Body of pancreas (tissue), 4 donors: ENCODE measurements at places on chromosomes 4 and X. TPM values are rescaled to one million over a fixed set of nuclear protein-coding genes. Genes with fewer than 3 reads are reported as not detected.
A peak's percentile ranks its signal among the peaks of the same experiment; 100 is the strongest.

Gene MAB21L2
- total RNA-seq: not detected

Gene ASB12
- not detected for total RNA-seq

Gene COX7B2
- total RNA-seq: not detected

- no peak overlapping the region for H3K27ac ChIP-seq
- H3K27me3 ChIP-seq: peaks cover 11% of the 10 kb centered on the region
- peaks cover 16% of the 10 kb centered on the region for H3K4me1 ChIP-seq
- no peaks in the 10 kb centered on the region for H3K36me3 ChIP-seq
- H3K4me3 ChIP-seq: no peak overlapping the region
Measured at GRCh38 chr4:167238226-167238625, 3.9 kb upstream of the SPOCK3 start.

GRCh38 chr4:63393544-63393943, 1015.7 kb downstream of the TECRL start:
- no peaks in the 10 kb centered on the region for H3K36me3 ChIP-seq
- DNase-seq: no peak
- no peaks in the 10 kb centered on the region for H3K27me3 ChIP-seq
- no peak overlapping the region for H3K27ac ChIP-seq

GRCh38 chr4:77012726-77013125, 63.1 kb downstream of the CCNI start:
- H3K36me3 ChIP-seq: no peaks in the 10 kb centered on the region
- no peaks in the 10 kb centered on the region for H3K27me3 ChIP-seq

DNA sequence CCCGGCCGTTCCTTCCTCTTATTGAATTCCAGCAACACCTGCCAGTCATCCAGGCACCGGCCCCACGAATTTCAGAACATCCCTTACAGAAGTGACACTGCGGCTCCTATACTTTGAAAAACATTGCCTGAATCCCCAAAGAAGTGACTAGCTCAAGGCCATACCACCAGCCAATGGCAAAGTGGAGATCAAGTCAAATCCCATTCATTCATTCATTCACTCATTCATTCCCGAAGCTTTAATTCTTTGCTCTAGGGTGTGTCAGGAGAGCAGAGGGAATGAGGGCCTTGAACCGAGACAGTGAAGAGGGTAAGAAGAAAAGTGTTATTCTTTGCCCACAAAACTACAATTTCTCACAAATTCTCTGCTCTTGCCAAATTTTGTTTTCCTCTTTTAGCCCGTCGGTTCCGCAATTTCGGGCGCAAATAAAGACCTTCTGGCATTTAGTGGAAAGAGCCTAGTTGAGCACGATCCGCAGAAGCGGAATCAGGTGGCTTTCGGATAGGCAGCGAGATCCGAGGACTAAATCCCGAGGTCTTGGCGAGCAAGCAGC, 824 bp upstream of the HMGB3 start:
- no peak overlapping the region for H3K4me3 ChIP-seq
- H3K27ac ChIP-seq: no peak overlapping the region
- H3K27me3 ChIP-seq: no peaks in the 10 kb centered on the region
- peaks cover 5% of the 10 kb centered on the region for H3K4me1 ChIP-seq

DNA sequence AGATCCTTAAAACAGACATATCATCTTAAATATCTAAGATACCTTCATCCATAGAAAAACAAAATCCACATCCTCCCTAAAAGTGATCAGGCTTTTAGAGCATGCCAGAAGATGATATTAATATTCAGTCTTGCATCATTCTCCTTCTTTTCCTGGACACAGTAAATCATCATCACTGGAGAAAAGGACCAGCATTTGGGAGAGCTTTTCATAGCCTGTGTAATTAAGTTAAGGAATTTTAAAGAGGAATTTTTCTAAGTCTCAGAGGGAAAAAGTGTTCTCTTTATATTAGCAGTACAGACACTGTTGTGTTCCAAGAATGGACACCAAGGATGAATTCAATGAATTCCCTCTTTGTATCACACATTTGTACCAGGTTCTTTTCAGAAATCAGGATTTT, 696 bp downstream of the SCRG1 start:
- no peak overlapping the region for H3K27ac ChIP-seq
- no peak overlapping the region for H3K4me3 ChIP-seq
- no peak for DNase-seq
- H3K4me1 ChIP-seq: no peaks in the 10 kb centered on the region
- no peaks in the 10 kb centered on the region for H3K27me3 ChIP-seq

- H3K27me3 ChIP-seq: no peaks in the 10 kb centered on the region
- no peak for DNase-seq
- no peak overlapping the region for H3K4me3 ChIP-seq
- H3K4me1 ChIP-seq: no peaks in the 10 kb centered on the region
- no peaks in the 10 kb centered on the region for H3K36me3 ChIP-seq
- H3K27ac ChIP-seq: no peak overlapping the region
Measured at GRCh38 chrX:87626996-87627395, 109.4 kb downstream of the KLHL4 start.

DNA sequence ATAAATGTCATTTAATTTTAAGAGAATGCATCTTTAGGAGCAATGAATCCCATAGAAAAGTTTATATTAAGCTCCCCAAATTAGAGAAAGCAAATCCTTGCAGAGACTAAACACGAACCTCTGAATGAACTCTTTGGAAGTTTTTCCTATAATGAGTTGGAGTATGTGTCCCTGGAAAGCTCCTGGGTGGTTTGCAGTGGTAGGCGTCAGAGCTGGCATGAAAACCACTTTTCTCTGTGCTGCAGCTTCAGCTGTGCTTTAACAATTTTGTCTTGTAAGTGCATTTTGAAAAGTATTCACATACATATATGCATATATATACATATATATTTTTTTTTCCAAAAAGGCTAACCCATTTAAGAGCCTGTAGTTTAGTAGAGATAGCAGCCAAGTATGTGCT, 148.7 kb upstream of the TBC1D9 start:
- DNase-seq: no peak
- no peak overlapping the region for H3K27ac ChIP-seq
- no peaks in the 10 kb centered on the region for H3K4me1 ChIP-seq
- no peak overlapping the region for H3K4me3 ChIP-seq
- no peaks in the 10 kb centered on the region for H3K27me3 ChIP-seq

DNA sequence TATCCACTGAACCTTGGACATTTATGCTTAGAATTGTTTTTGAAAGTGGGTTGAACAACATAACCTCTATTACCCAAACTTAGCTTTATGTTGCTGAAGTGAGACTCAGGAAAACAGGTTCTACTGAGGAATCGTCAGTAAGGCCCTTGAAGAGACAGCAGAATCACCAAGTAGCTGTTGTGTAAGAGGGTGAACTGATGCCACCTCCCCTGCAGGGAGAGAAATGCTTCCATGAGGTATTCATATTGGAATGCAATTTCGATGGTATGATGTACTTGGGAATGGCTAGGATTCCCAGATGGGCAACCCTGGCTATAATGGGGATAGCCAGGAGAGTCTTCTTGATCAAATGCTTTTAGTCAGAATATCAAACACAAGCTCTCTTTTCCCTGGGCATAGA, 4.1 kb upstream of the SCRG1 start:
- peaks cover 3% of the 10 kb centered on the region for H3K4me1 ChIP-seq
- no peak overlapping the region for H3K4me3 ChIP-seq
- H3K27ac ChIP-seq: no peak overlapping the region
- no peak for DNase-seq

GRCh38 chr4:113474017-113474416, 287.5 kb downstream of the CAMK2D start:
- DNase-seq: no peak
- no peaks in the 10 kb centered on the region for H3K4me1 ChIP-seq
- H3K27ac ChIP-seq: no peak overlapping the region
- H3K27me3 ChIP-seq: no peaks in the 10 kb centered on the region
- no peak overlapping the region for H3K4me3 ChIP-seq

DNA sequence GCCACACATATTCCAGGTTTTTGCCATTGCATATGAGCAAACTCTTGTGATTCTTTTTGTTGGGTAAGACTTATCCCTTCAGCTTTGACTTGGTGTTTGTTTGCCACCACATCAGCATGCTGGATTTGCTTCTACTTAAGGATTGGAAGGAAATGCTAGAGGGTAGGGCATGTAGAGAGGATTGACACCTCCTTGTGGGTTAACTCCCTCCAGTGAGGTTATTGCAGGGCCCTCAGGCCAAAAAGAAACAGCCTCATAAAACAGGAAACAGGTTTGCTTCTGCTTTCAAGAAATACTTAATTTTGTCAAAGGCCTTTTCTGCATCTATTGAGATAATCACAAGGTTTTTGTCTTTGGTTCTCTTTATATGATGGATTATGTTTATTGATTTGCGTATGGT, 15.2 kb upstream of the INPP4B start:
- no peak overlapping the region for H3K27ac ChIP-seq
- H3K27me3 ChIP-seq: no peaks in the 10 kb centered on the region
- H3K36me3 ChIP-seq: no peaks in the 10 kb centered on the region

DNA sequence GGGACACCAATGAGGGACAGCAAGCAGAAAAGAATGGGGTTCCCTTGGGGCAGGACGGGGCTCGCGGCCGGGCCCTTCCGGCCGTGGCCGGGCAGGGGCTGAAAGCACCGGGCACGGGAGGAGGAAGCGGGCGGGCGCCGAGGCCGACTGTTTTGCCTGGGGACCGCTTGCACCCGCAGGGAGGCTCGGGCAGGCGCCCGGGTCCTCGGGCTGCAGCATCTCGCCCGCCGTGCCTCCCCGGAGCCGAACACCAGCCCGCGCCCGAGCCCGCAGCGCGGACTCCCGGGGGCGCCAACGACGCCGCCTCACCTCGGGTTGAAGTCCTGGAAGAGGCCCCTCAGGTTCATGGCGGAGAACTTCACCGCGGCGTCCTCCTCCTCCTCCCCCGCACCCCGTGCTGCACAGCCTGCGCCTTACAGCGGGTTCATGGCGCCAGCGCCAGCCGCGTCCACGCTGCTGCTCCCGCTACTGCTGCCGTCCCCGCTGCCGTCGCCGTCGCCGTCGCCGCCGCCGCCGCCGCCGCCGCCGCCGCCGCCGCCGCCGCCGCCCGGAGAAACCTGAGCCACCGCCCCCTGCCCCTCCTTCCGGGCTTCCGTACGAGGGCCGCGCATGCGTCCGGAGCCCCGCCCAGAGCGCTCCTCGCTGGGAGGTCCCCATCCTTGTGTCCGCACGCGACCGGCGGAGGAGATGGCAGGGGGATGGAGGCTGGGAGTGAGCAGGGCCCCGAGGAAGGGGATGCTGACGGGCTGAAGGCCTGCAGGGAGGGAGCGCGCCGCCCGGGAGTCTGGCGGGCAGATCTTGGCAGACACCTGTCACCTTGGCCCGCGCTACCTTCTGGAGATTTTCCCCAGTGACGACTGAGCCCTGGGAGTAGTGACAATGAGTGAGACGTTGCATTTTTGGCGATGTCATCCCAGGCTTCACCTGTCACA, at the start of gene TMEM185A:
Gene TMEM185A (minus strand): TSS at position 559 of the 932 bp plus-strand sequence. CDS start 212 bp downstream, at position 347.
- H3K27me3 ChIP-seq: no peaks in the 10 kb centered on the region
- peak; percentile 70 for DNase-seq
- peaks cover 16% of the 10 kb centered on the region for H3K4me1 ChIP-seq
- no peaks in the 10 kb centered on the region for H3K36me3 ChIP-seq

- no peak for DNase-seq
- no peaks in the 10 kb centered on the region for H3K4me1 ChIP-seq
- H3K27ac ChIP-seq: no peak overlapping the region
- H3K36me3 ChIP-seq: no peaks in the 10 kb centered on the region
- H3K27me3 ChIP-seq: no peaks in the 10 kb centered on the region
- H3K4me3 ChIP-seq: no peak overlapping the region
Measured at GRCh38 chr4:169987327-169988228, 38.6 kb downstream of the MFAP3L start.

DNA sequence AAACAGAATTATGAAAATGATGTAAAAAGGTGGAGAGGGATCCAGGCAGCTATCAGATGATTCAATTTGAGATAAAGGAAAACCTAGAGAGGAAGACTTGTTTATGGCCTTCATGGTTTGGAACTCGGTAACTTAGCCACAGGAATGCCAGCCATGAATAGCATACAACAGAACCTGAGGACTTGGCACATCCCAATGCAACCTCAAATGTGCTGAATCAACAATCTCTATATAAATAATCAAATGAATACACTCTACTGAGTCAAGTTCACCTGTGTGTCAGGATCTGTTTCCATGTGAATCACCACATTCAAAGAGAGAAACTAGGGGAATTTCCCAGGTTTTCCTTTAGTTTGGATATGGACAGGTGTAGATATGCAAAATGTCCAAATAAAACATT, 86.9 kb downstream of the MBNL3 start:
- no peak overlapping the region for H3K27ac ChIP-seq
- H3K27me3 ChIP-seq: no peaks in the 10 kb centered on the region
- H3K4me3 ChIP-seq: no peak overlapping the region
- H3K4me1 ChIP-seq: no peaks in the 10 kb centered on the region
- no peak for DNase-seq
- H3K36me3 ChIP-seq: no peaks in the 10 kb centered on the region

DNA sequence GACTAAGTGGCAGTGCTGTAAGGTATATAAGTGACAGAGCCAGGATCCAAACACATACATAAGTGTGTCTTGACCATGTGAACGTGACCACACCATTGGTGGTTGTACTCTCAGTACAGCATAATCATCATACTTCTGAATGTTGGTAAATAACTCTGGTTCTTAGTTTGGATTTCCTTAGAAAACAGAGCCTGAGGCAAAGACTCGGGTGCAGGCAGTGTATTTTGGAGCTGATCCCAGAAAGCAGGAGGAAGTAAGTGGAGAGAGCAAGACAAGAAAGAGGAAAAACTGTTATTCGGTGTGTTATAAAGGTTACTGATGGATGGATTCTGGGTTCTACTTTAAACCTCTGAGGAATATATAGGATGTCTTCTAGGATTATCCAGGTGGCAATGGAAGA, 127.9 kb downstream of the SLC39A8 start:
- DNase-seq: no peak
- no peaks in the 10 kb centered on the region for H3K27me3 ChIP-seq
- no peak overlapping the region for H3K27ac ChIP-seq
- no peak overlapping the region for H3K4me3 ChIP-seq
